ENCODE measurements at places on chromosomes 5 and 9.

DNA sequence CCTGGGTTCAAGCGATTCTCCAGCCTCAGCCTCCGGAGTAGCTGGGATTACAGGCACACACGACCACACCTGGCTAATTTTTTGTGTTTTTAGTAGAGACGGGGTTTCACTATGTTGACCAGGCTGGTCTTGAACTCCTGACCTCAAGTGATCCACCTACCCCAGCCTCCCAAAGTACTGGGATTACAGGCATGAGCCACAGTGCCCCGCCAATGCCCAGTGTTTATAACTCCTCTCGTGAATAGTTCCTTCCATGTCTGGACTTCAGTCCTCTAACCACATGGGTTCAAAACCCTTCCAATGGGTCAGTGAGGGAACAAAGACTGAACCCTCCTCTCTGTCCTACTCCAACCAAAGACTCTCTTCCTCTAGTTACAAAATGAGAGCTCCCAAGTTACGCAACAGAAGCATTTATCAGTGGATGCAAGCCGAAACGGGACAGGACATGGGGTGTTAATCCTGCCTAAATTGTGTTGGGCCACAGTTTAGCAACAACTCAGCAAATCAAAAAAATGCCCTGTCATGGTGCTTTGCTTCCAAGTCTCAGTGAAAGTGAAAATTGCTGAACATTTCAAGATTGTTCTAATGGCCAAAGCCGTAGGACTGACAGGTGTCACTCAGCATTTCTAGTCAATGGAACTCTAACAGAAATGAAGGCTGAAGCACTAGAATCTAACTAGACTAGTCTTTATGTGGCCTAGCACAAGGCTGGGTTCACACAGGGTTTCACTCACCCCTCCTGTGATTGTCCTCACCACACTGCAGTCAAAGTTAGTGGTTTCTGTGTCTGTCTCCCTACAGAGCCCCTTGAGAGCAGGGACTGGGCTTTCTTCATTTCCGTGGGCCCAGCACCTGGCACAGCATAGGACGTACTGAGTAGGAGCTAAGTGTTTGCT lies 3.2 kb upstream of the TMEM245 start:
- DNase-seq, result no peak

GRCh38 chr5:219460-219863 lies 1.3 kb downstream of the SDHA start:
- peak; percentile 51 for DNase-seq

DNA sequence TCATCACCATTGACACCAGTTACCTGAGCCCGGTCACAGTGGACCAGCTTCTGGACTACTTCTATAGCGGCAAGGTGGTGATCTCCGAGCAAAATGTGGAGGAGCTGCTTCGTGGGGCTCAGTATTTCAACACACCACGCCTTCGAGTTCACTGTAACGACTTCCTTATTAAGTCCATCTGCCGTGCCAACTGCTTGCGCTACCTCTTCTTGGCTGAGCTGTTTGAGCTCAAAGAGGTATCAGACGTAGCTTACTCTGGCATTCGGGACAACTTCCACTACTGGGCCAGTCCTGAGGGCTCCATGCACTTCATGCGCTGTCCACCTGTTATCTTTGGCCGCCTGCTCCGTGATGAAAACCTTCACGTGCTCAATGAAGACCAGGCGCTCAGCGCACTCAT lies 520 bp downstream of the CCIN start:
- no peak for DNase-seq

DNA sequence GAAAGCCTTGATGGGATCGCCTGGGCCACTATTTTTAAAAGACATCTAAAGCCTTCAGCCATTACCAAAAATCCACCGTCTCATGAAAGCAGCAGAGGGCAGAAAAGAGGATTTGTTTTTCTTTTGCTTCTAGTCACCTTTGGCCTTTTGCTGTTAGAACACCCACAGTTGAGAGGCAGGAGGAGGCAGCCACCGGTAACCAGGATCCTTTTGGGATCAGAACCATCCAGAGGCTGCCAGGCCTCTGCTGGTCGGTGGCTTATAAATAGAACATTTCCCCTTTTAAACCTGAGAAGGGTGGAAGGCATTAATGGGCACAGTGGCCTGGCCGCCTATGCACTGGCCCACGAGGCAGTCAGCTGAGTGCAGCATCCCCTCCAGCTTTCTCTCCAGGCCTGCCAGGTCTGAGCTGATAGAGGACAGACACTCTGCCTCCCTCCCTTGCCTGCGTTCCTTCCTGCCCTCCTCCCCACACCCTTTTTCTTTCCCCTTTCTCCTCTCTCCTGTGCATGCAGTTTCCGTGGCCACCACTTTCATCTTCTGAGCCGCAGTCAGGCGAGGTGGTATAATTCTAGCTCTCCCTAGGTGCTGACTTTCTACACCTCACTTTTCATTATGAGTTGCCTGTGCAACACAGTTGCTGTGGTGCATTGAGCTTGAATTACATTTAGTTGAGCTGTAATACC lies 253.4 kb downstream of the ARHGAP26 start:
- peak; percentile 16 for DNase-seq

DNA sequence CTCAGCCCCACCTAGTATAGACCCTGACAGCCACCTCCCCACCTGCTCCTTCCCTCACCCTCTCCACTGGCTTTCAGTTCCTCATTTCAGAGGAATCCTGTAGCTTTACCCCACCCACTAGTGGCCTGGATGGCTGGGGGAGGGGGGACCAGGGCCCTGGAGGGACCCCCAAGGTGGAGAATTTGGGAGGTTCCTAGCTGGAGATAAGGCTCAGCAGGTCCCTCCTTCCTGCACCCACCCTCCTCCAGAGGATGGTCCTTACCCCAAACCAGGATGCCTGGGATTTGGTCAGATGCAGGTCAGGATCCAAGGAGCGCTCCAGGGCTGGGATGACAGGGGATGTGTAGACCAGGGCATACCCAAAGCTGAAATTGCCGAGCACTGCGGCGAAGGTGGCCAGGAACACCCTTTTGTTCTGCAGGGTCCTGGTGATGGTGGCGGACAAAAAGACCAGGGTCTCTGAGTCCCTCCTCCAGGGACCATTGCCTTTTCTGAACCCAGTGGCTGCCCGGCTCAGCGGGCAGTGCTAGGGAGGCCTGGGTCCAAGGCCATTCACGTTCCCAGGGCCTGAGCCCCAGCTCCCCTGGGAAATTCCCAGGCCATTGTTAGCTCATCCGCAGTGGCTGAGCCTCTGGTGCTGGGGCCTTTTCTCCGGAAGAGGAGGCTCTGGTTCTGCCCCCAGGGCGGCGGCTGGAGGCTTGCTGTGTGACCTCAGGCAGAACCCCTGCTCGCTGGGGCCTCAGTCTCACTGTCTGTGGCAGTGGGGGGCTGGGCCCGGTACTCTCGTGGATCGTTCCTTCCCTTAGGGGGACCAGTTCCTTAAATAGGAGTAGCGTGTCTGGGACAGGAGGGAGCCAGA lies 678 bp downstream of the SLC2A6 start:
- DNase-seq, result peak; percentile 63

GRCh38 chr9:138069731-138070456 lies 192.3 kb downstream of the CACNA1B start:
- peak; percentile 29 for DNase-seq

DNA sequence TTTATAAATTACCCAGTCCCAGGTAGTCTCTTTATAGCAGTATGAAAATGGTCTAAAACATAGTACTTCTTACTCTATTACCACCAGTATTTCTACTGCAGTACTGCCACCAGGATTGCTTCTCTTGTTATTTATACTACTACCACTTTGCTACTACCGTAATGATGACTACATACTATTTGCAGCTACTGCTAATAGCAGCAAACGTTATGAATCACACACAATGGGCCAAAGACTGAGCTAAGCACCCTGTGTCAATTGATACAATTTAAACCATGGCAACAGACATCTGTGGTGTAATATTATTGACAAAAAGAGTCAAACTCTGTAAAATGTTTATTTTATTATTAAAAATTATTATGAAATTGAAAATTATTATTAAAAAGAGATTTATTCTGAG lies 15.3 kb upstream of the KIF12 start:
- DNase-seq, result no peak

GRCh38 chr5:97115932-97116331 lies 26.5 kb downstream of the LIX1 start:
- DNase-seq, result peak; percentile 40

- no peak for DNase-seq
Measured at GRCh38 chr5:153461341-153461740, 29.1 kb upstream of the GRIA1 start.

DNA sequence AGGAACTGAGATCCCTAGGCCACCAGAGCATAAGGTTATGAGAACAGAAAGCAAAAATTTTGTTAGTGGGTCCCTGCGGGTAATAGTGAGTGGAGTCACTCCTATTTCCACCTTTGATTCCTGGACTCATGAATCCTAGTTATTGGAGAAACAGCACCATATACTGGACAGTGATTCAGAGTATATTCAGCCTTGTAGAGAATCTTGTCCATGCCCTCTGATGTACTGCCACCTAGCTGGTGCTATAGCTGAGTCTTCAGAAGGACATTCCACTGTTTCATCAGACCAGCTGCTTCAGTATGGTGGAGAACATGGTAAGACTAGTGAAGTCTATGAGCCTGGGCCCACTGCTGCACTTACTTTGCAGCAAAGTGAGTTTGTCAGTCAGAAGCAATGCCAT lies 25.0 kb upstream of the ITGA2 start:
- DNase-seq, result no peak

DNA sequence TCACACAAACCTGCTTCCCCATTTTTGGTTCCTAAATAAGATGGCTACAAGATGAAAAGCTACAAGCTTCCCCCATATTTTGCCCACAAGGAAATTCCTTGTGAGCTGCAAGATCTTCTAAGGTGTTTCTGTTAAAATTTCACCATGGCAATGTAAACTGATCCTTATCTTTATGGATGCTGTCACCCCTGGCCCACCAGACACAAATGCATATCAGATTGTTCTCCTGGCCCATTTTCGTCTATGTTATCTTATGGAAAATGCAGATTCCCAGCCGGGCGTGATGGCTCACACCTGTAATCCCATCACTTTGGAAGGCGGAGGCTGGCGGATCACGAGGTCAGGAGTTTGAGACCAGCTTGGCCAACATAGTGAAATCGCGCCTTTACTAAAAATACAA lies 65.1 kb upstream of the IL6ST start:
- DNase-seq, result no peak

DNA sequence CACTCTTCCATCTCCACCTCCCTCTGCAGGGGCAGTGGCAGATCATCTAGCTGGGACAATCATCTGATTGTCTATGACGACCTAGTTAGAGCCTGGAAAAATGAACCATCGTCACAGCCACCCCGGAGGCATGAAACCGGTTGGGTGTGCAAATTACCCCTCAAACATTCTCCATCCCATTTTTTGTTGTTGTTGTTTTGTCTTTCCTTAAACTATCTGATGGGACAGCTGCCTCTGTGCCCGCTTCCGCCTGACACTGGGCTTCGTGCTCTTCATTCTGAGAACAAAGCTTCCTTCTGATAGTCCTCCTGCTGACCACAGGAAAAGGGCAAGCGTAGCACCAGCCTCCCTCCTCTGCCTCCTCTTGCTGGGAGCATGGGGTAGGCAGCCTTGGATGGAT lies 7.0 kb upstream of the NDST1 start:
- no peak for DNase-seq

DNA sequence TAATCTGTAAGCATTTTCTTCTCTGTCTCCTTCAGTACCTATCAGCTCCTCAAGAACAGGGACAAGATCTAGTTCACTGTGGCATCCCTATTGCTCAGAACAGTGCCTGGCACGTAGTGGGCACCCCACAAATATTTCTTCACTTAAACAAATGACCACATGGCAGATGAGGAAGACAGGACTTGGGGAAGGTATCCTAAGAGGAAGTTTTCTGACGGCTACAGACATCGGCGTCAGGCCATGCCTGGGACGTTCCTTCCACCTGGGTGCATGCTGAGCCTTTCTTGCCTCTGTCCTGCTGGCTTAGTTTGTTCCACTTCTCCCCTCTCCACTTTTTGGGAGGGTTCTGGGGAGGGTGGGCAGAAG lies 60.2 kb downstream of the NEURL1B start:
- DNase-seq, result no peak

GRCh38 chr5:35362772-35363171 lies 132.5 kb upstream of the PRLR start:
- DNase-seq, result no peak

DNA sequence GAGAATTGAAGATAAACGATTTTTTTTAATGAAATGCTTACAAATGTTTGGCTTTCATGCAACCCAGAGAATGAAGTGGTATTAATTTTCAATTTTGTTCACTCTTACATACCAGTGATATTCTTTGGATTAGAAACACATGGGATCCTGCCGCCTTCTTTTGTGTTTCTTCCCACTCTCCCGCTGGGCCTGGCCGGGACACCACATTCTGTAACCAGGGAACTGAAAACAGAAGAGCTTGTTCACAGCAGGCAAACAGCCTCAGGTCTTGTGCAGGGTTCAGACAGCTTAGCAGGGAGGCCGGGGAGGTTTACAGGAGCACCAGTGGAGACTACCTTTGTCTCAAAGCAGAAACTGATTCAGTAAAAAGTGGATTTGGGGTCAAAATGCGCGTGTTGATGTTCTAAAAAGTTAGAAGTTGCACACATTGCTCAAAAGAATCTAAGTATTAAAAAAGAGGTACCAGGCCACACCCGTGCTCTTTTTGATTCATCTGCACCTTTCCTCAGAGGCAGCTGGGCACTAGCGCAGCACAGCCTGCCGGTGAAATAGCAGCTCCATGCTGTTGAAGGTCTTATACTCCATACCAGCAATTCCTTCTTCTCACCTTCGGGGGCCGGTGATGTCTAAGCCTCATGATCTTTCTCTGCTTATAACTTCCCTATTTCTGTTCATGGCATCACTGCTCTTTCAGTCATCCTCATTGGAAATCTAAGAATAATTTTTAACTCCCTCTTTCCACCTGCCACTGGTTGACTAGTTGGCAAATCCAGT lies 67.1 kb downstream of the GRAMD2B start:
- peak; percentile 88 for DNase-seq

DNA sequence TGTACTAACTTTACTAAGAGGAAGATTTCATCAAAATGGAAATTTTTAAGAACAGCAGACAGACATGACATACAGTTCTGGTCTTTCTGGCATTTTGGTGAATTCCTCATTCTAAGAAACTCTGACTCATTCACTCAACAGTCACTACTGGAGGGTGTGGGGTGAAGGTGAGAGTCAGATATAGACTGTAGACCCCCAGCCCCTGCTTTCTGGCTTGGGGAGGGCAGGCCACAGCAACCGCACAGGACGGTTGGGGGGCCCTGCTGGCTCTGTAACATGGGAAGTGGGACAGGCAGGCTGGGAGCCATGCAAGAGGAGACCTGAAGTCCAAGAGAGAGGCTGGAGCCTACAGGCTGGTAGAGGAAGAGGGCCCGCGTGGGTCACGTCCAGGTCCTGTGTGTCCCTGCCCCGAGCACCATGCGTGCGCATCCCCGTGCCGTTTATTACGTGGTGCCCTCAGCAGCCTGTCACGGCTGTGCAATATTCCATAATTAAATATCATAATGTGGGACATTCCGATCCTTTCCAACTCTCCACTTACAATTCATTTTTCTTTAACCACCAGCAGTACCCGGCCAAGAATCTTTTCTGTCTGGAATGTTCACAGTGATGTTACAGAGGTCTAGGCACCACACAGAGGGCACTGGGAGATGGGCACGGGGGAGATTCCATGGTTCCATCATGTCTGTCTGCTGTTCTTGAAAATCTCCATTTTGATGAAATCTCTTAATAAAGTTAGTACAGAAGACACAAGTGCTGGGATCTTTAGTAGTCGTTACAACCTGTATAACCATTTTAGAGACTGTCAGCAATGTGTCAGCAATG lies 75.5 kb downstream of the SEMA4D start:
- no peak for DNase-seq

Data from ELF-1 (cell line).